ENCODE measurements at places on chromosomes 13 and 19.

DNA sequence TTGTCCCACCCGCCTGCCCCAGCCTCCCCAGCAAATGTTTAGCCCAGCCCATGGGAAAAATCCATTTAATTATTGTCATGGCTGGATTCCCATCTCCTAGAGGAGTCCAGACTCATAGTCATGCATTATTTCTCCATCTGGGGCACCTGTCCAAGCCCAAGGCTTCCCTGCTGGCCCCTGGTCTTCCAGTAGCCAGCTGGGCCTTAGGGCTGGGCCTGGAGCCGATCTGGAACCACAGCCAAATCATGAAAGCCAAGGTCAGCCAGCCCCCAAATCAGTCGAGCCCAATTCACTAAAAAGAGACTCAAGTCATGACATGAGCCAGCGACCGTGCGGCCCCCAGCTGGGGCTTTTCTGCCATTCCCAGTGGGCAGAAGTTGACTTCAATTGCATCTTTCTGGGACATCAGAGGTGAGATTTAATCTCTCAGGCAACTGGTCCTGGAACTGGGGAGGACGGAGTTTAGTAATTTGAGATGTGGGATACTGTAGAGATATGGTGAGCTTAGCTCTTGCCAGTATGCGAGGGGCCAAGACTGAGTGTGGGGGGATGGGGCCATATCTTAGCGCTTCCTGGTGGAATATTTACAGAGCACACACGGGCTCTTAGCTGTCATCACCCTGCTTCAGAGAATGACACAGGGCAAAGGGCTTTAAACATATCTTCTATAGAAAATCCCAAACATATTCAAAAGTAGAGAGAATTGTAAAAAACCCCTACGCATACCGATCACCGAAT, 9.4 kb upstream of the PGLYRP2 start:
- no peak for DNase-seq

DNA sequence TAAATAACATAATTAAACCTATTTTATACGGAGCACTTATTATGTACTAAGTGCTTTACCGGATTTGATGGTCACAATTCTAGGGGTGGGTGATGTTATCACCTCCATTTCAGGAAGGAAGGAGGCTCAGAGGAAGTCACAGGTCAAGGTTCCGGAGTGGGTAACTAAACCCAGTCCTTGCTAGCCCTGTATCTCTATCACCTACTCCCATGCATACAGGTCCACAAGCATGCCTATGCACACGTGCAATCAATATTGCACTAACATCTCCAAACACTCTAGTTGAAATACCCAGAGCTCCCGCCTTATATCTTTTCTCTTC, 17.8 kb upstream of the FOSB start:
- no peak for DNase-seq

- DNase-seq = no peak
Measured at GRCh38 chr13:101204270-101205020, 211.9 kb downstream of the NALCN start.

DNA sequence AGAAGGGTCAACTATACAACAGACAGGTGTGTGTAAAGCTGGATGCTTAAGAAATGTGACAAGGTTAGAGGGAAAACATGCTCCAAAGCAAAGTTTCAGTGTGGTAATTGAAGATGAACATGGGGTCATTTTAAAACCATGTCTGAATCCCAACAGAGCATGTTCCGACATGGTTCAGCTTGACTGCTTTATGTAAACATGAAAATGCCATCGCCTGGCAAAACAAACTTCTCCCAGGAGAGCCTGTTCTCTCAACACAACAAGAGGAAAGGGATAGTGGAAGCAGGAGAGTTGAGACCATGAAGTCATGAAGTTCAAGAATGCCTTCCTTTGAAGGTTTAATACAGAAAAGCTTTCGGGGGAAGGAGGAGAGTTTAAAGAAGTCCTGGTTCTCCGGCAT, 85.8 kb downstream of the EPSTI1 start:
- no peak for DNase-seq

GRCh38 chr13:66657165-66657881, 572.8 kb downstream of the PCDH9 start:
- no peak for DNase-seq

DNA sequence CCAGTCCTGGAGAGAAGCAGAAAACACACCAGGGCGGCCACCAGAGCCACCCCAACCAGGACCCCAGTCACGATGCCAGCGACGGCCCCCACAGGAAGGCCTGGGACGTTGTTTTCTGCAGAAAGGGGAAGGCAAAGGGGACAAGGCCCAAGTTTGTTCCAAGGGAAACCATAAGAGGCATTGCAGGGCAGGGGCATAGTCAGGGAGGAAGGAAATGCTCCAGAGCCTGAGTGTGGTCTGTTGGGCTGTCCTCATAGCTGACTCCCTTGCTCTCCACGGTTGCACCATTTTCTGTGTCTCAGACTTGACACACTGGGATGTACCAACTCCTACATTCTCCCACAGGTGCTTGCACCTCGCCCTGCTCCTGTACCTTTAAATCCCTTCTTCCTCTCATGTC, 5.2 kb downstream of the CEACAM4 start:
- no peak for DNase-seq

- DNase-seq = no peak
Measured at GRCh38 chr13:66958611-66959010, 271.5 kb downstream of the PCDH9 start.

DNA sequence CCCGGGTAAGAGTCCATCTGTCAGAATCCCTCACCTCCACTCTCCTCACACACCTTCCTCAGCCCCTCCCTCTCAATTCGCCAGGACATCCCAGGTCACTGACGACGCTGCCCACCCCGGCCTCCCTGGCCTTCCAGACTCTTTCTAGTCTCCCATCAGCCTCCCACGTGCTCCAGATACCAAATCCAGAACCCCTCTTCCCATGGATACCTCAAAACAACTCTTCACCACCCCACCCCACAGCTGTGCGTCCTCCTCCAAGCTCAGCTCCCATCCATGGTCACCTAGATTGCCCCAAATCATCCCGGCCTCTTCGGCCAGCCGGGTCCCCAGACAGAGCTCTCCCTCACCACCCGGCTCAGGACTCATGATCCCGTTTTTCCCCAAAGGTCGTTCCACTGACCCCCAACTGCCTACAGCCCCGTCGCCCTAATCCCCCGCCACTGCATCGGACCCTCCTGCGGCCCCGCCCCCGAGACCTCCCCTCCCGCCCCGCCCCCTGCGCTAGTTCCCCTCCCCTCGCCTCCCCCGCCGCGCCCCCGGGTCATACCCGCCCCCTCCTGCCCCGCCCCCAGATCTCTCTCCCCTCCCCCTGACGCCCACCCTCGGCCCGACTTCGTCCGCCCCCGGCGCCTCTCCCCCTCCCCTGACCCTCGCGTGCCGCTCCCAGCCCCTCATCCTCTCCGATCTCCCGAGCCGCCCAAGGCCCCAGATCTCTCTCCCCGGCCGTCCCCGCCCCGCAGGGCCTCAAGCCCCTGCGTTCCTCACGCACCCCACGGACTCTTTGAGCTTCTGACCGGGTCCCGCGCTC, 546 bp downstream of the UBXN6 start:
- DNase-seq = peak; percentile 10

- no peak for DNase-seq
Measured at GRCh38 chr19:7544626-7545025, 9.1 kb downstream of the PNPLA6 start.

DNA sequence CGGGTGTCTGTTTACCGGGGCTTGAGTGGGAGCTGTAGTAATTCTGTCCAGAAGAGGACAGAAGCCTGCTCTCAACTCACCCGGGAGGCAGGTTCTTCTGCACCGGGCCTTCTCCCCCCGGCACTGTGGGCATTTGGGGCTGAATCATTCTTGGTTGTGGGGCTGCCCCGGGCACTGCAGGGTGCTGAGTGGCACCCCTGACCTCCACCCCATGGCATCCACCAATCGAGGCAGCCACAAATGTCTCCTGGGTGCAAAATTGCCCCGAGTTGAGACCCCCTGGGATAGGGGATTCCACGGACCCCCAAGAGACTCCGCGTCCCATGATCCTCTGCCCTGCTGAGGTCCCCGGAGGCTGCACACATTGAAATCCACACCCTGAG, 68.8 kb downstream of the GNG7 start:
- no peak for DNase-seq

All from T-helper 2 cell (primary cell).